Activated T-helper 2 cell treated with anti-CD3 and anti-CD28 coated beads, Interferon-gamma antibody, Interleukin-2, Interleukin-4, amounts not matched to agents 10 μg/mL and 5 μg/mL and 100 μg/mL, durations not matched to agents 14 hours and 24 hours and 36 hours (primary cell): ENCODE measurements at places on chromosomes 2 and 18. TPM values are rescaled to one million over a fixed set of nuclear protein-coding genes. Genes with fewer than 3 reads are reported as not detected.

The ABCG8 gene
- 0.23 TPM in 2 replicates for total RNA-seq

The CYP27C1 gene
- total RNA-seq: not detected in 2 replicates

The THSD7B gene
- not detected in 2 replicates for total RNA-seq

DNA sequence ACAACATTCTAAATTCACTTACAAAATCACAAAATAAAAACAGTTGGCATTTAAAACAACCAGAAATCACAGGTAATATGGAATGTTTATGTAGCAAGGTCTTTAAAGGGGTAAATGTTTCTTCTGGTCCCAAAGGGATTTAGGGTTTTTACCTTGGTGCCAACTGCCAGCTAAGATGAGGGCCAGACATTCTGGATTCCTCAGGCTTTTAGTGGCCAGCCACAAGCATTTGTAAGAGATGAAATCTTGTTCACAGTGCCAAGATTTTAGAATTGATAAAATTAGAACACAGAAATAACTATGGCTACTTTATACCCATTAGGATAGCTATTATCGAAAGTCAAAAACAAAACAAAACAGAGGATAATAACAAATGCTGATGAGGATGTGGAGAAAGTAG lies 60.4 kb upstream of the CDKL4 start:
- H3K27me3 ChIP-seq: no peaks in the 10 kb centered on the region
- no peak for DNase-seq
- H3K27ac ChIP-seq: no peak overlapping the region
- H3K4me3 ChIP-seq: no peak overlapping the region

DNA sequence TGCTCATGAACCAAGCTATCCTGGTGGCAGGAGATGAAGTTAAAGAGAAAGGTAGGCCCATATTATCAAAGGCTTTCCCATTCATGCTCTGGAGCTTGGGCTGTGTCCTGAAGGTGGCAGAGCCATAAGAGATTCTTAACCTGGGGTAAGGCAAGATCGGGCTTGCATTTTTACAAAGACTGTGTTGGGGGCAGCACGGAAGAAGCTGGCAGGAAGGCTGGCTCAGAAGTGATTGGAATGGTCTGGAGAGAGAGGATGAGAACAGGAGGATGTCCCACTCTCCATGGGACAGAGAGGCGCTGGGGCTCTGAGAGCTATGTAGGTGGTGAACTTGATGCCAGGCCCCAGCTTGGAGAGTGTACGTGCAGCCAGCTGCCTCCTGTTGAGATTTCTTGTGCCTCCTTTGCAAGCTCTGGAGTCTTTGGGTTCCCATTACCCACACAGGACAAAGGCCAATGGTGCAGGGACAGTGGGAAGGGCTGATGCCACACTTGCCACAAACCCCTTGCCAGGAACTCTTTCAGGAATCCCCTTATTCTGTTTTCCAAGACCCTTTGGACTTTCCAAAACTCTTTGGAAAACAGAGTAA lies 40.6 kb upstream of the FZD5 start:
- H3K4me1 ChIP-seq: peaks cover 6% of the 10 kb centered on the region
- no peak overlapping the region for H3K4me3 ChIP-seq
- no peak overlapping the region for H3K27ac ChIP-seq
- DNase-seq: no peak
- H3K27me3 ChIP-seq: peaks cover 13% of the 10 kb centered on the region

DNA sequence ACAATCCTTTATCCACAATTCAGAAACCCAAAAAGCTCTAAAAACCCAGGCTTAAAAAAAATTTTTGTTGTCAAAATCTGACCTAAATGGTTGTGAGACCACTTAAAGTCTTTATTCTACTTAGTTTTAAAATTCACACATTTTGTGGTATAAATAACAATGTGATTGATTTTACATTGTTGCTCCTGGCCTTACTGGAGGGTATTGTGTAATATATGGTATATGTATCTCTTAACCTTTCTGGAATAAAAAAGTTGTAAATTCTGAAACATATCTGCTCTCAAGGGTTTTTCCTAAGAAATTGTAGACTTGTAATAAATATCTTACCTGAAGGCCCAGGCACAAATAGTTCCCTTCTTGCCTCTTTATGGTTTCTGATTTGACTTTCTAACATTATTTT lies 73.3 kb upstream of the PNPT1 start:
- H3K4me1 ChIP-seq: no peaks in the 10 kb centered on the region
- H3K27me3 ChIP-seq: no peaks in the 10 kb centered on the region
- no peaks in the 10 kb centered on the region for H3K36me3 ChIP-seq

DNA sequence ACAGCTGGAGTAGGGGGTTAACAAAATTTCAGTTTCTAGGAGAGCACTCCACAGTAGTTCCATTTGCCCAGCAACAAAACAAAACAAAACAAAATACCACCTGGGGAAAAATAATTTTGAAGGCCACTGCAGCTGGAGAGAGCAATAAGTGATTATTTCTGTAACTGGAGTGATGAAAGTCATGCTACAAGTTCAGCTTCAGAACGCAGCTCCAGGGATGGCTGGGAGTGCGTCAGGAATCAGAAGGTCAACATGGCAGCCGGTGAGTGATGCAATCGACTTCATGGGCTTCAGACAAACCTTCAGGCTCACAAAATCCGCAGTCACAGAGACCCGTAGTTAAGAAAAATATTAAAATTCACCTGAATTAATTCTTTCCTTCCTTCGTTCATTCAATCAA lies 41.0 kb downstream of the ABHD3 start:
- peaks cover 5% of the 10 kb centered on the region for H3K4me1 ChIP-seq
- peaks cover 30% of the 10 kb centered on the region for H3K36me3 ChIP-seq
- no peak for DNase-seq
- no peak overlapping the region for H3K4me3 ChIP-seq

GRCh38 chr2:10087360-10087759 lies 7.1 kb upstream of the CYS1 start:
- H3K27me3 ChIP-seq: peaks cover 65% of the 10 kb centered on the region
- no peak overlapping the region for H3K27ac ChIP-seq
- H3K36me3 ChIP-seq: peaks cover 6% of the 10 kb centered on the region
- peaks cover 20% of the 10 kb centered on the region for H3K4me1 ChIP-seq

GRCh38 chr18:22734791-22735627 lies 198.1 kb upstream of the RBBP8 start:
- no peak for DNase-seq
- peaks cover 10% of the 10 kb centered on the region for H3K27me3 ChIP-seq
- peaks cover 8% of the 10 kb centered on the region for H3K4me1 ChIP-seq
- no peak overlapping the region for H3K27ac ChIP-seq

DNA sequence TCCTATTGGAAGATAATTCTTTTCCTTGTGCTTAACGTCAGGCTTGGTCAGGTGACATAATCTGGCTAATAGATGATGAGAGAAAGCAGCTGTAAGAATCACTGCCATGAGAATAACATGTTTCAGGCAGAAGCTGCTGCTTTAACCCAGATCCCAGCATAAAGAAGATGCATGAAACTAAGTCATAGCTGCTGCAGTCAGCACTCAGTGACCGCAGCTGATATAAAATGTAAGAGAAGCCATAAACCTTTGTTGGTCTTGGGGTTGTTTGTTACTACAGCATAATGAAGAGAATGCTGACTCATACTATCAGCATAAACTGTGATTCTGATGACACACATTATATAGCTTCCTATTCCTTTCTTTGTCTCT lies 274.3 kb upstream of the TRIB2 start:
- H3K4me1 ChIP-seq: peaks cover 28% of the 10 kb centered on the region
- H3K27ac ChIP-seq: no peak overlapping the region
- H3K36me3 ChIP-seq: no peaks in the 10 kb centered on the region
- no peak overlapping the region for H3K4me3 ChIP-seq
- no peak for DNase-seq

DNA sequence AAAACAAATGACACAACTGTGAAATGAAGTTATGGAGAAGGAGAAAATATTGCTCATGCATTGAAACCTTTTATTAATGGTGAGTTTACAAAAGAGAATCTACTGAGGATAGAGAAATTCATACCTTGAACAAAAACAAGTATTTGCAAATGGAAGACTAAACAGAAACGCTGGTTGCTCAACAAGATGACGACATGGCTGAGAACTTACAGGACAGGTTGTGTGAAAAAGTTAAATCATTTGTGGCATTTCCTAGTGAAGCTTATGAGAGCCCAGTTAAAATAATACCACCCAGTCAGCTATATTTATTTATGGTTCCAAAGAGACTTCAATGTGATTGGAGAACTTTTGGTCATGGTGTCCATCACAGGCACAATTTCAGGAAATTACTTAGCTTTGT lies 148.6 kb upstream of the PKDCC start:
- H3K27ac ChIP-seq: no peak overlapping the region
- H3K36me3 ChIP-seq: no peaks in the 10 kb centered on the region
- no peak overlapping the region for H3K4me3 ChIP-seq
- peaks cover 24% of the 10 kb centered on the region for H3K27me3 ChIP-seq
- peaks cover 8% of the 10 kb centered on the region for H3K4me1 ChIP-seq
